ENCODE measurements at places on chromosomes 5 and 9. TPM values are rescaled to one million over a fixed set of nuclear protein-coding genes. Genes with fewer than 3 reads are reported as not detected.

GRCh38 chr5:175567954-175568353, 89.6 kb downstream of the SFXN1 start:
- DNase-seq, result no peak

- DNase-seq, result no peak
Measured at GRCh38 chr5:98397081-98397480, 376.4 kb upstream of the RGMB start.

- DNase-seq, result no peak
Measured at GRCh38 chr5:33594006-33594405, 153.2 kb downstream of the TARS1 start.

DNA sequence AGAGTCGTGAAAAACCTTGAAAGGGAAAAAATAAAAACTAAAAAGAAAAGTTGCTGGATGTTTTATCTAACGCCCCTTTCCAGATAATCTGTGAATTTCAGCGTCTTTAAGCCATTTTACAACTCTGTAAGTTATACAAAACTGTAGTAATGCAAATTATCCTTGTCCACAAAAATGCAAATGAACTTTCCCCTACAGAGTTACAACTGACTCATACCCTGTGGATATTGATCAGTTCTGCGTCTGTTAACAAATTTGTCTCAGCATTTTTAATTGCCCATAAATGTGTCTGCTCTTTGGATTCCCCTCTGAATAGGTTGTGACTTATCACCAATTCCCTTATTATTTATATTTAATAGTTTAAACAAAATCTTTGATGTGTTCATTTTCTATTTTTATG, 105.9 kb upstream of the PRLR start:
- no peak for DNase-seq

DNA sequence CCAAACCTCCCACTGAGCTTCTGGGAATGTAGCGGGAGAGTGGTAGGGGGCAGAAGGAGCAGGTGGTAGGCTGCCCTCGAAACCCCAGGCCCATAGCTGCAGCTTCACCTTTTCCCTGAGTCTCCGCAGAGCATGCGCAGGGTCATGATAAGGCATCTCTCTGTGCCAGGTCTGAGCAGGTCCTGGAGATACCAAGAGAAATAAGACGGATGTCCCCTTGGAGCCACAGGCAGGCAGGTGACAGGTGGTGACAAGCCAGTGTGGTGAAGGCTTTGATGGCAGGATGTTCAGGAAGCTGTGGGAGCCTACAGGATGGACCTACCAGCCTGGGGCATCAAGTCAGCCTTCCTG, 68.1 kb downstream of the HMCN2 start:
- no peak for DNase-seq

GRCh38 chr9:89953824-89954615, 349.2 kb downstream of the GADD45G start:
- DNase-seq, result no peak

- no peak for DNase-seq
Measured at GRCh38 chr9:18056269-18056992, 417.5 kb upstream of the ADAMTSL1 start.

The STC2 gene
- 0.17 TPM for total RNA-seq

The NEUROG1 gene
- not detected for total RNA-seq

Measured in liver (tissue), 10 donors.